RPMI7951 (cell line): ENCODE measurements at places on chromosomes 1 and 21. TPM values are rescaled to one million over a fixed set of nuclear protein-coding genes. Genes with fewer than 3 reads are reported as not detected.

ERVH48-1 gene
- total RNA-seq: not detected in 2 replicates

HPCAL4 gene
- total RNA-seq: 0.10 and 0.12 TPM in 2 replicates

TAL1 gene
- not detected in 2 replicates for total RNA-seq

KCNJ15 gene
- total RNA-seq: 13.2 and 18.9 TPM in 2 replicates

METTL25B gene
- 6.4 and 6.9 TPM in 2 replicates for total RNA-seq

C1orf141 gene
- total RNA-seq: not detected in 2 replicates

MMP23B gene
- total RNA-seq: 0.24 TPM in 1 of 2 replicates, not detected in the other

AMPD1 gene
- not detected in 2 replicates for total RNA-seq

ANGPTL3 gene
- total RNA-seq: not detected in 2 replicates

CHRNB2 gene
- total RNA-seq: 0.10 TPM in 1 of 2 replicates, not detected in the other

ARHGAP30 gene
- 0.20 TPM in 1 of 2 replicates, not detected in the other for total RNA-seq

TMEM125 gene
- not detected in 2 replicates for total RNA-seq

ACTL8 gene
- total RNA-seq: 0.20 and 0.48 TPM in 2 replicates

FRRS1 gene
- total RNA-seq: 7.8 and 9.7 TPM in 2 replicates

LAD1 gene
- total RNA-seq: not detected in 2 replicates

CFHR5 gene
- total RNA-seq: not detected in 2 replicates

TTC22 gene
- not detected in 2 replicates for total RNA-seq

SLAMF1 gene
- 0.12 TPM in 1 of 2 replicates, not detected in the other for total RNA-seq

PLXNA2 gene
- total RNA-seq: 7.0 and 9.4 TPM in 2 replicates

LUZP1 gene
- 17.8 and 18.4 TPM in 2 replicates for total RNA-seq

FMN2 gene
- 19.8 and 25.8 TPM in 2 replicates for total RNA-seq

HPCA gene
- not detected in 2 replicates for total RNA-seq

RIPPLY3 gene
- total RNA-seq: not detected in 2 replicates

TTC34 gene
- under 0.01 and 0.12 TPM in 2 replicates for total RNA-seq

GFI1 gene
- 0.12 and 0.20 TPM in 2 replicates for total RNA-seq

NPR1 gene
- total RNA-seq: not detected in 2 replicates

APCS gene
- not detected in 2 replicates for total RNA-seq

CDK18 gene
- under 0.01 and 0.36 TPM in 2 replicates for total RNA-seq

OR2G6 gene
- total RNA-seq: not detected in 2 replicates

MATN1 gene
- total RNA-seq: 0.20 and 0.48 TPM in 2 replicates

TNFRSF1B gene
- total RNA-seq: not detected in 2 replicates

ERICH3 gene
- total RNA-seq: 0.68 and 0.72 TPM in 2 replicates

SPRR2A gene
- not detected in 2 replicates for total RNA-seq

SIKE1 gene
- 61.9 and 80.6 TPM in 2 replicates for total RNA-seq

SH2D5 gene
- total RNA-seq: 0.20 and 0.24 TPM in 2 replicates

RNF207 gene
- 4.9 and 5.0 TPM in 2 replicates for total RNA-seq

PIK3R3 gene
- 10.5 and 10.8 TPM in 2 replicates for total RNA-seq

TBX15 gene
- total RNA-seq: 0.20 and 0.24 TPM in 2 replicates

SLC44A5 gene
- total RNA-seq: 0.12 TPM in 1 of 2 replicates, not detected in the other

PSMA5 gene
- total RNA-seq: 99.8 and 126 TPM in 2 replicates

KLHL21 gene
- 11.1 and 14.6 TPM in 2 replicates for total RNA-seq

TMEM63A gene
- total RNA-seq: 7.6 and 8.2 TPM in 2 replicates

SRGAP2 gene
- total RNA-seq: 38.9 and 43.0 TPM in 2 replicates

SLAMF9 gene
- 0.60 and 0.88 TPM in 2 replicates for total RNA-seq
